ENCODE measurements at places on chromosomes 6 and 20.

- no peak for DNase-seq
These were observed 37.1 kb upstream of the B4GALT5 start for GRCh38 chr20:49750611-49751396.

- DNase-seq: no peak
These were observed 296.5 kb downstream of the SLC35F1 start for GRCh38 chr6:118203545-118203944.

DNA sequence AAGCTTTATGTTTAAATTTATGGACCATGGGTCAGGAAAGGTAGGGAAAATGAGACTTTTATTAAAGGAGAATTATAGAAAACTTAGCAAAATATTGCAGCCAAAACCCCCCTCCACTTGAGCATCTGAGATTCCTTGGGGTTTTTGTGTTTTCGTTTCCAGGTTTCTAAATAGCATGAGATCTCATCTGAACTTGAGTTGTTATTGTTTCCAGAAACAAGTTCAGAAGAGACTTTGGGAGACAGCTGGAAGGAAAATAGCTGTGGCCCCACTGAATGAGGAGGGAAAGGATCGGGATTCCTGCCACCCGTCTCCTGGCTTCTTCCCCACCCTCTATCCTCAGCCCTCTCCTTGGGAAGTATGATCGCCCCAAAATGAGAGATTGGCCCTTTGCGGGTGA lies 75.5 kb downstream of the TBC1D7 start:
- no peak for DNase-seq

DNA sequence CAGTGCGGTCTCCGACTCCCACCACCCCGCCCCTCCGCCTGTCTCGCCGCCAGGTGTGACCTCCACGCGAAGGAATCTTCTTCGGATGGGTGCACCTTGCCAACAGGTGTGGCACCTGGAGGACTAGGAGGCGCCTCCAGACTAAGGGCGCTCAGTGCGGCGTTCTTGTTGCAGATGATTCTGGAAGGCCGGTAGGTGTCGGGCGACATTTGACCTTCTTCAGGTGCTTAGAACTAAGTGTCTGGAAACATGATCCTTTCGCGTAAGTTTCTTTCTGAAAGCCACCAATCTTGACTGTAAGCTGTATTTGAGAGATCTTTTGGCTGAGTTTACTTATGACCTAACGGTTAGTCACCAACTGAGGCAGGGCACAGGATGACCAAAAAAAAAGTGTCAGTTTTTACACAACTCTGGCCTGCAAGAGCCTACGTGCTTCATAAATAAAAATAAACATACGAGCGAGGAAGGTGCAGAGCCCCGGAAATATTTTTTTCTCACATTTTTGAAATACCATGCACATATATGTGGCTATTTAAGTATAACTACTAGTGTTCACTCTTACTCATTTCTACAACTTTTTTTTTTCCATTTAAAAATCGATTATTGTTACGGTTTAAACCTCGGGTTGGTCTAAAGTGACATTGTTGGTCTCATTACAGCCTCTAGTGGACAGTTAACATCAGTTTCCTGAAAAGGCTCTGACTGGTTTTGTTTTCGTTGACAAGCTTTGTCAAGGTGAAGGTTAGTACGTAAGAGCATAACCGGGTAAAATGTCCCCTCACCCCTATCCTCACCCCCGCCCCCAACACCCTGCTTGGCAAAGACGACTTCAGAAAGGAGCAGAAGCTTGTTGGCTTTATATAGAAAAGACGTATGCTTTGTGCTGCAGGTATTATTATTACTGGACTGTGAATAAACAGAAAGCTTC lies 1.6 kb upstream of the ATXN1 start:
- peak; percentile 76 for DNase-seq

GRCh38 chr6:5634525-5634924 lies 372.2 kb downstream of the NRN1 start:
- DNase-seq: no peak

DNA sequence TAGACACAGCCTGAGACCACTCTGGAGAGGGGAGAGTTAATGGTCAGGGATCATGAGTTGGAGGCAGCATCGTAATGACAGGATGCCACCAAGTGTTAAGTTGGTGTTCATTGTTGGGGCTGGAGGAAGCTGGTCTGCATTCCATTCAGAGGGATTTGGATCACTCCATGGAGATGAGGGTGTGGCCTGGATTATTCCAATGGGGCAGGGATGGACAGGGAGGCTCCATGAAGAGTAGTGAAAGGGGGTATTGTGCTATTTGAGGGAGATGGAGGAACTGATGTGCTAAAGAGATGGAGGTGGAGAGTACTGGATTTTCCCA lies 1.1 kb downstream of the SAPCD1 start:
- DNase-seq: no peak

- no peak for DNase-seq
These were observed 85.0 kb upstream of the IFNGR1 start for GRCh38 chr6:137304020-137304780.

DNA sequence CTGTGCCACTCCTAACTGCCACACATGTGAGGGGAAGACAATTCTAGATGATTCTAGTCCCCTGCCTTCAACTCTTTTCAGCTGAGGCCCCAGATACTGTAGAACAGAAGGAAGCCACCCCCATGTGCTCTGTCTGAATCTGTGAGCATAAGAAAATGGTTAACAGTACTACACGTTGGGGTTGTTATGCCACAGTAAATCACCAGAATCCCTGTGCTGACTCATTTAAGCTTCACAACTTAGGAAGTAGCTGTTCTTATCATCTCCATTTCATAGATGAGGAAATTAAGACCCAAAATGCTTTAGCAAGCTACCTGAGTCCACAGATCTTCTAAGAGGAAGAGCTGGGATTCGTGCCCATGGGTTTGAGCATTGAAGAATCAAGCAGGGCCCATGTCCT lies 27.4 kb upstream of the SCRT2 start:
- no peak for DNase-seq

DNA sequence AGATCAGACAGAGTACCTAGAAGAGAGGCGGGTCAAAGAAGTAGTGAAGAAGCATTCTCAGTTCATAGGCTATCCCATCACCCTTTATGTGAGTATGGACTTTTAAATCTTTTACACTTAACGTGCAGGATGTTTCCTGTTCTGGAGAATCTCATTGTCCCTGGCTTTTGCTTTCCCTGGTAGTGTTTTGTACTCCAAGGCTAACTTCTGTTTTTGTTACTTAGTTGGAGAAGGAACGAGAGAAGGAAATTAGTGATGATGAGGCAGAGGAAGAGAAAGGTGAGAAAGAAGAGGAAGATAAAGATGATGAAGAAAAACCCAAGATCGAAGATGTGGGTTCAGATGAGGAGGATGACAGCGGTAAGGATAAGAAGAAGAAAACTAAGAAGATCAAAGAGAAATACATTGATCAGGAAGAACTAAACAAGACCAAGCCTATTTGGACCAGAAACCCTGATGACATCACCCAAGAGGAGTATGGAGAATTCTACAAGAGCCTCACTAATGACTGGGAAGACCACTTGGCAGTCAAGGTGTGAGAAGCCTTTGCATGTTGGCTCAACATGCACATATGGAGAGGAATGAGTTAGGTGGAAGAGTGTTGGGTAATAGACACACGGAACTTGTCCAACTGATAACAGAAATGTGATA lies 3.3 kb downstream of the HSP90AB1 start:
- DNase-seq: no peak

- no peak for DNase-seq
These were observed 92.4 kb downstream of the TMEM242 start for GRCh38 chr6:157230910-157231309.

DNA sequence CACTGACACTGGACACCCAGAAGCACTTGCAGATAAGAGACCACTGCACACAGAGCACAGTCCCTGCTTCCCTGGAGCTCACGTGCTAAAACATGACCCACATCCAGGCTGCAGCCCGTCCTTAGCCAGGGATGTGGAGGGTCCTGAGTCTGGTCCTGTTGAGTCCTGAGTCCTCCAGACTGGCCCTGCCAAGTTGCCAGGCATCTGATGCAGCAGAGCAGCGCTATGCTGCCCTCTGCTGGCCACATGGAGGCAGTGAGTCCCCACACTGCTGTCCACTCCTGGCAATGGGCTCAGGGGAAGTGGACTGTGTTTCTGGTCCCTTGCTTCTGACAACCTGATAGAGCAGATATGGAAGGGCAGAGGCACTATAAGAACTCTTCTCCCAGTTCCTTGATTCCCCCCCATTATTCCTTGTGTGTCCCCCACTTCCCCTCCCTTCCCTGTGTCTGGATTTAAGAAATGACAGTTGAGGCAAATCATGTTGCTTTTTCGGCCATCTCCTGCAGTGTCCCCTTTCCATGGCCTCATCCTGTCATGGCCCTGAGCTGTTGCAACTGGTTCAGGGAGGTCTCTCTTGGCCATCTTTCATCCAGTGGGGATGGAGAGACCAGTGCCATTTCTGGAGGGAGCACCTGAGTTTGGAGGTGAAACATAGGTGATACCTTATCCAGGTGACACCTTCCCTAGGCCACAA lies 86.0 kb downstream of the DHX35 start:
- DNase-seq: peak; percentile 93

DNA sequence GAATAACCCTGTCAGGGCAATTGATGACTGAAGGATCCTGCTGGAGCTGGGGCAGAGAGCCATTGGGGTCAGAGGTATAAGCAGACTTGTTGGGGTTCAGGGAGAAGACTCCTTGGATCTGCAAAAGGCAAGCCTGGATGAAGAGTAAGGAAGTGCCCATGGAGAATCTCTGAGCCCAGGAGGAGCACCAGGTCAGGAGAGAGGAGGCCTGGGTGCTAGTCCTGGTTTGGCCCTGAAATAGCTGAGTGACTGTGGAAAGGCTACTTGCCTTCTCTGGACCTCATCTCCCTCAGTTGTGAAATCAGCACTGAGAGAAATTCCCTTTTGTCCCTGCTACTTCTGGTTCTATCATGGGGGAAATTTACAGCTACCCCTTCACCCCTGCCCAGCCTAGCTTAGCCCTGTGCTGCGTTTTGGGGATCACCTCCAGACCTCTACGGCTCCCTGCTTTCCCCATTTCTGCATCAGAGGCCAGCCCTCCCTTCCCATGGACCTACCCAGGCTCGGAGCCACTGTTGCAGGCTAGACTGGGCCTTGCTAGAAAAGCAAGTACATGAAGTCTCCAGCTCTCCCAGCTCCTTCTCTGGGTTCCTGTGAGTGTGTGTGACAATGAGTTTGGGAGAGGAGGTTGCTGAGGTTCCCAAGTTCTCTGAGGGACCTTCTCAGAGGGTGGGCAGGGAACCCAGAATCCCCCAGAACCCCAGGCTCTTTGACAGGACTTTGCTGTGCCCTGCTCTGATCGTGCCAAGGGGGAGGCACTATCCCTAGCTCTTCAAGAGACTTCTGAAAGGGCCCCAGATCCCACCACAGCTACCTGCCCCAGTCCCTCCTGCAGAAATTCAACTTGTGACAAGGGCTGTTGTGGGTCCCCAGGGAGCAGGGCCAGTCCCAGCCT lies 2.3 kb upstream of the NCR2 start:
- no peak for DNase-seq

- DNase-seq: no peak
These were observed 117.8 kb upstream of the RSPO3 start for GRCh38 chr6:127000631-127001030.

DNA sequence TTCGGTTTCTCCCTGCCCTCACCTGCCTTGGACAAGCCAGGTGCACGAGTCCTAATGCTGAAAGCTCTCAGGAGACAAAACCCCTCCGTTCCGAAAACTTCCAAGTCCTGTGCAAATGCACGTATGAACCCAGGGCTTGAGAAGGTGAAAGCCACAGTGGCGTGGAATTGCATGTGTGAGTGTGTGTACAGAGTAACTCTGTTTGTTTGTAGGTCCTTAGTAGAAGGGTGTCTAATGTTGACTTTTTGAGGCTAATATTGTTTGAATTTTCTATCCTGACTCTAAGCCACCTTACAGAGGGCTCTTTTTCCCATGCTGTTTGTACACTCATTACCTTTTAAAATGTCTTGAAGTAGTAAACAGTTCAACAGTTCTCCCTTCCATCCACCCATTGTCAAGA lies 129.1 kb downstream of the FOXA2 start:
- no peak for DNase-seq

DNA sequence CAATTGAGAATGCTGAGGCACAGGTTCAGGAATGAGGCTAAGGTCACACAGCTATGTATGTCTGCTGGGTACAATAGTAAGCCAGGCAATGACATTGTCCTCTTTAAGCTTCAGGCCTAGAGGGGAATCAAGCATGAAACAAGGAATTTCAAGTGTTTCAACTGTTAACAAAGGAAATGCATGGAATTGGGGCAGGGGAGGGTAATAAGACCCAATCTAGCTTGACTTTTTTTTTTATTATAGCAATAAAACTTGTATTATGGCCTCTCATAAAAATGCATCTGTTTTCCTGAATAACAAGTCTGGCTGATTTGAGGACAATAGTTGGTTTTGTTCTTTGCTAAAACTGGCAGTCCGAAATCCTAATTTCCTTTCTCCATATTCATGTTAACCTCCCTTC lies 336.7 kb downstream of the CBLN4 start:
- DNase-seq: no peak

DNA sequence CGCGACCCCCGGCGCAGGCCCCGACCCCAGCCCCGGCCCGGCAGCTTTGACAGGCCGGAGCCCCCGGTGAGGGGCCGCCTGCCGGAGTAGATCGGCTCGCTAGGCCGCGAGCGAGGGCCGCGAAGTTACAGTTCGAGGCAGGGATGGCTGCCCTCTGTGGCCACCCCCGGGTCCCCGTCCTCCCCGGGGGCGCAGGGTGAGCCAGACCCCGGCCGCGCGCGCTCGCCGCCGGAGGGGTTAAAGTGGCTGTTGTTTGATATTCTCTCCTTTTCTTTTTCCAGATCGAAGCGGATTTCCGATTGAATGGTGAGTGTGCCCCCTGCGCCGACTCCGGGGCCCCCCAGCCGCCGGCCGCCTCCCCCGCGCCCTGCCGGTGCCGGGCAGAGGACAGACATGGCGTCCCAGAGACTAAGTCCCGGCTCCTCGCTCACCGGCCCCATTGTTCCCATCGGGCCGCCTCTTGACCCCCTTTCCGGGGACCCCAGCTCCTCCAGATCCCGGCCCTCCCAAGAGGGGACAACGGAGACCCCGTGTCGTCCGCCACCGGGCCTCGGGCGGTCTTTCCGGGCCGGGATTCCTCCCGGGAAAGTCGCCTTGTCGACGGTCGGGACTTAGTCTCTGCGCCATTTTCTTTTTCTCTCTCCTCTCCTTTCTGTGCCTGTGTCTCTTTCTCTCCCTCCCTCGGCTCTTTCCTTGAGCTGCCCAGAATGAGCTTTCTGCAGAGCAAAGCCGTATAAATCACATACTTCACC lies 704 bp downstream of the TOP1 start:
- DNase-seq: peak; percentile 15

DNA sequence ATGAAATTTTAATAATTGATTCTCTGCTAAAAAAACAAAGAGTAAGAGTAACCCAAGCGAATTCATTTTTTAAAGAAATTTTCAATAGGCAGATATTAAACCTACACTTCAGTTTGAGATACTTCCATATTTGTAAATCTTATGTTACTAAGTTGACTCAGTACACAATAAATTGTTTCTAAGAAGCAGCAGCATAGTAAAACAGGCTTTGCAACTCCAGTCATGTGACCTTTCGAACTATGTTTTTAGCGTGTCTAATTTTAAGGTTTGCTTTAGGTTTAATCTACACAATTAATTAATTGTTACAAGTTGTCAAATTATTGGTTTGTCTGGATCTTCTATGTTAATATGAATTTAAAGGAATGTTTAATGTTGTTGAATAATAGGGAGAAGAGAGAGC lies 708.9 kb upstream of the CITED2 start:
- DNase-seq: no peak

- DNase-seq: no peak
These were observed 38.5 kb downstream of the EPB41L2 start for GRCh38 chr6:131024565-131024964.
